EL (cell line): ENCODE measurements at places on chromosomes 1 and 21.

DNA sequence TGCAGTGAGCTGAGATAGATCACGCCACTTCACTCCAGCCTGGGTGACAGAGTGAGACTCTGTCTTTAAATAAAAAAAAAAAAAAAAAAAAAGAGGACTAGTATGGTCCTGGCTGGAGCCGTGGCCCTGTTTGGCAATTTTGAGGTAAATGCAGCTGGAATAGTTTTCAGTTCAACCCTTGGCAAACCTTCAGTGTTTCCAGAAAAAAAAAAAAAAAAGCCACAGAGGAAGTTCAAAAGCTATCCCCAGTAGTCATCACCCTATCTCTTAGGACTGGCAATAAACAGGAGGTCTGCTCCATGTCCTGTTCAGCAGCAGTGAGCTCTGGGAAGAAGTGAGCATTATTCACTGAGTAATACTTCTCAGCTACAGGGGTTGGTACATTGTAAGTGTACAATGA lies 56.8 kb upstream of the ERRFI1 start:
- peak; percentile 72 for DNase-seq

DNA sequence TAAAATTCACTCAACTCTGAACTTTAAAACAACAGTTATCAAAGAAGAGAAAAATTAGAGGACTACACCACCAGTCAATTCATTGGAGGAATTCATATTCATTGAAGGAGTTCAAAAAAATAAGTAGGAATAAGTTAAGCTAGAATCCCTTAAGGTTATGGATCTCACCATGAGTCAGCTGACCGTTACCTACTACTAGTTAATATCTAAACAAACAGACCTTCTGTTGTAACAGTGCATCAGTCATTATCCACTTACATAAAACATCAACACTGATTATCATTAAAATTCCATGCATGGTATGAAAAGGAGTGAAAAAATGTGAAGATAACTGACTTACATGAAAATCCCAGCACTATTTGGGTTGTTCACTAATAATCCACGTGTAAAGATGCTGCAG lies 44.9 kb downstream of the FOXJ3 start:
- DNase-seq, result peak; percentile 21

DNA sequence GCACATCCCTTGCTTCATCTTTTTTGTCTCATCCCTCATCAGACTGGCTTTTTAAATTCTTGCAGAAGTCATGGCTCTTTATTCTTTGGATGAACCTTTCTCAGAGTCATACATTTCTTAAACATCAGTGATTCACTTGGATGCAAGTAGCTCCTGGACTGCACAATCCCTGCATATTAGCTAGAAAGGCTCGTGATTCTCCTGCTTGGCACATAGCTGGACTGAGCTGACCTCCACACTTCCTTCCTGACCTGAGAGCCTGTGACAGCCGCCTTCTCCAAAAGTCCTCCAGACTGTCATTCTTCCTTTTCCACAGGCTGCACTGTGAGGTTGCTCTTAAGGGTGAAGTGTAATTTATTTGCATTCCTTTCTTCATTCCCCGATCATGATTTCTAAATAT lies 109.4 kb downstream of the RGL1 start:
- peak; percentile 28 for DNase-seq

- no peak for DNase-seq
Measured at GRCh38 chr1:108565512-108565911, 5.6 kb downstream of the EEIG2 start.

DNA sequence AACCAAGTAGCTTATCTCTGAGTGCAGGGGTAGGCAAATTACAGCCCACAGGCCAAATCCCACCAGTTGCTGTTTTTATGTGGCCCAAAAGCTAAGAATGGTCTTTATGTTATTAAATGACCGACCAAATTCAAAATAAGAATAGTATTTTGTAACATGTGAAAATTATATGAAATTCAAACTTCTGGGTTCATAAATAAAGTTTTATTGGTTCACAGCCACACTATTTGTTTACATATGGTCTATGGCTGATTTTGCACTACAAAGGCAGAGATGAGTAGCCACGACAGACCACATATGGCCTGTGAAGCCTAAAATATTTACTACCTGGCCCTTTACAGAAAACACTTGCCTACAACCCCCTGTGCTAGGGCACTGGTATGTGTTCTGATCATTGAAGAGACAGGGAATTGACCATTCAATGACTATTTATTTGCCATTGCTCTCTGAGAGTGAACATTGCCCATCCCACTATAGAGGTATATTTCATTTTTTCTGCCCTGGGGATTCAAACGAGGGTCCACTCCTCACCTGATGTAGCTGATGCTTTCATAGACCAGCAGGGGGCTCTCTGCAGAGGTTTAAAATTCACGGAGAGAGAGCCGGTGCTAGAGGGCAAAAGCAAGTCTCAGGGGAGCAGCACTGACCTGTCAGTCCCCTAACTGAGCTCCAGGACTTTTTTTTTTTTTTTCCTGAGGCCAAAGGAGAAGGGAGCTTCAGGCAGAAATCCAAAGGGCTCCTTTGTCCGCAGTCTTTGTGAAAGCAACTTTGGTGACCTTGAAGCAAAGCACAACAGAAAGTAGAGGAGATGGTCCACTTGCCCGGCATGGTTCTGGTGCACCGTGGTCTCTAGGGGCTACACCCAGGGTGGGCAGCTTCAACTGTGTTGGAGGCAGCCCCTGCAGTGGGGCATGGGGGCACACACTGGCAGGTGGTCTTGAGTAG lies 7.3 kb upstream of the GNL2 start:
- peak; percentile 34 for DNase-seq

DNA sequence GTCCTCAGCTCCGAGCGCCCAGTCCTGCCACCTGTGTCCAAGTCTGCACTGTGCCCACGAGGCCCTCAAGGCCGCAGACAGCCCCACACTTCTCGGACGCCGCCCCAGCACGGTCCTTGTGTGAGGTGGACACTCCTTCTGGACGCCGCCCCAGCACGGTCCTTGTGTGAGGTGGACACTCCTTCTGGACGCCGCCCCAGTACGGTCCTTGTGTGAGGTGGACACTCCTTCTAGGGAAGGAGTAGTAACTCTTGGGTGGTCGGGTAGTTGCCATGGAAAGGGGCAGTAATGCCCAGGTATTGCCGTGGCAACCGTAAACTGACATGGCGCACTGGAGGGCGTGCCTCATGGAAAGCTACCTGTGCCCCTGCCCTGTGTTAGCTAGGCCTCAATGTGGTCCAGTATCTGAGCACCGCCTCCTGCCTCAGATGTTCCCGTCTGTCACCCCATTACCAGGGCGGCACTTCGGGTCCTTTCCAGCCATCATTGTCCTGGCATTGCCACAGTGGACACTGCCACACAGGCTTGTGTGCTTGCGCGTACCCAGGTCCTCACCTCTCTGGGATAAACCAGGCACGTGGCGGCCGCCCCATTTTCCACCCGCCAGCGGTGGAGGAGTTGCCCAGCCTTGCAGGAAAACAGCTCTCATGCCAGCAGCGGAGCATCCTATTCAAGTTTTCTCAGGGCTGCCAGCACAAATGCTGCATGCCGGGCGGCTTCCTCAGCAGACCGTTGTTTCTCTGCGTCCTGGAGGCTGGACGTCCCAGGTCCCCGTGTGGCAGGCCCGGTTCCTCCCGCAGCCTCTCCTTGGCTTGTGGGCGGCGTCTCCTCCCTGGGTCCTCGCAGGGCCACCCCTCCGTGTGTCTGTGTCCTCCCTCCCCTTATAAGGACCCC lies 40.8 kb upstream of the POFUT2 start:
- DNase-seq, result no peak

- DNase-seq, result no peak
Measured at GRCh38 chr1:154759793-154760192, 110.3 kb downstream of the KCNN3 start.

DNA sequence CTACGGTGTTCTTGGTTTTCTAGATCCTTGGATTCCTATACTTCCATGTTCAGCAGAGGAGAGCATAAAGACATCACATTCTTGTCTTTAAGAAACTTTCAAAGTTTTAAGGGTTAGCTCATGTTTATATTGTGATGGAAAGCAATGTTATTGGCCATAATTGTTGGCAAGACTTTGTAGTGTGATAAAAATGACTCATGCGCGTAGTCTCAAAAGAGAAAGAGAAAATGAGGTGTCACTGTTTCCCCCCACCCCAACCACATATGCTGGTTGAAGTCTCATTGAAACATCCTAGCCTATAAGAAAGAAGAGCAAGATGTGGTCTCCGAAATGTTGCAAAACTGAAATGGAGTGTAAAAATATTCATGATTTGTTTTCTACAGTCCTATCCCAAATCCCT lies 348.8 kb downstream of the PTBP2 start:
- DNase-seq, result peak; percentile 41

DNA sequence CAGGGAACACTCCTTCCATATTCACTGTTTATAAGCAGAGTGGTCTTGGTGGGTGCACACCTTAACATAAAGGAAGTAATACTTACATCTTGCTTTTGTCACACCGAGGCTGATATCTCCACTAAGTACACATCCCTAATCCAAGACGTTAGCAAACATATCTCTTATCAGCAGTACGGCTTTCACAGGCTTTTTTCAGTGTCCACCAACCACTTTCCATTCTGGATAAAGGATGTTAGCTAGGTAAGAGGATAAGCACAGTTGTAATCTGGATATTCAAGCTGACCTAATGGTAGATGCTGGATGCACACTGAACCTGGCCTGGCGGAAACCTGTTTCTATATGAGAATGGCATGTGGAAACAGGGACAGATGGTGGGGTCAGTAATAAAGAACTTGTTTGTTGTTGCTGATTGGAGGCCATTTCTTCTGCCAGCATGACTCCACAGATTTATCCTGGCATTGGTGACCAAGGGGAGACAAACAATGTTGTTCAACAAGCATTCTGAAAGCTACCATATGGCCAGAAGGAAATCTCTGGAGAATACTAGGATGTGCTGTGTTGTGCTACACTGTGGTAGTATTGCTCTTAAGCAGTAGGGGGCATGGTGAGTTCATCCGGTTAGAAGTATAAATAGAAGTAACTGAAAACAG lies 416.4 kb downstream of the PTBP2 start:
- peak; percentile 72 for DNase-seq

GRCh38 chr1:101000131-101000873 lies 25.3 kb downstream of the DPH5 start:
- DNase-seq, result no peak

GRCh38 chr1:230057100-230057499 lies 9.9 kb upstream of the GALNT2 start:
- DNase-seq, result no peak

GRCh38 chr1:10643607-10644306 lies 152.7 kb downstream of the CASZ1 start:
- DNase-seq, result no peak

GRCh38 chr1:117642963-117643362 lies 37.1 kb downstream of the TENT5C start:
- no peak for DNase-seq

DNA sequence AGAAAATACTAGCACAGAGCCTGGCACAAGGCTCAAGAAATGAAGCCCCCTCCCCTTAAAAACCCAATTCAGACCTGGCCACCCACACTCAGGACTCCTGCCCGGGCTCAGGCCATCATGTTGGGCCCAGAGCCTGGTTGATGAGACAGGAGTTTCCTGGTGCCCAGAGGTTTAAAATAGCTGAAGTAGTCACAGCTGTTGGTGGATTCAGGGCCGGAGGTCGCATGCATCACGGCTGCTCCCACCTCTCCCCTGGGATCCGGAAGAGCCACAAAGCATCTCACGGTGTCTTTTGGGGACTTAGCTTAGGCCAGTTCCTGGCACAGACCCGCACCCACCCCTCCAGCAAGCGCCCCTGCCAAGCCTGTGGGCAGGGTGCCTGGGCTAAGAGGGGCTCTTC lies 2.6 kb upstream of the PADI2 start:
- DNase-seq, result no peak

GRCh38 chr1:227754958-227755357 lies 19.7 kb downstream of the SNAP47 start:
- no peak for DNase-seq

DNA sequence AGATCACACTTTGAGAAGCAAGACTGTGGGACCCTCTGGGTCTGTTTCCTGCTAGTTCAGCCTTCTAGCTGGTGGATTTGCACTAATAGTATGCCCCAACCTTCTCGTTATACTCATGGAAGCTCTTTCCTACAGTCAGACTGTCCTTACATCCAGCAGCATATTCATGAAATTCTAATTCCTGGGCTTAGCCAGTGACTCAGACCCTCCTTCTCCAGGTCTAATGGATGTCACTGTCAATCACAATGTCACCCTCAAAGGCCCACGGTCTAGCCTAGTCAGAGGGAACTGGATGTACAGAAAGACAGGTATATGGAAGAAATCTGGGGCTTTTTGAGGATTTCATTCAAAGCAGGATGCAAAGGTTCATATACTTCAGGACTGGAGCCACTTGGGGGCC lies 72.4 kb downstream of the KCNJ15 start:
- no peak for DNase-seq

DNA sequence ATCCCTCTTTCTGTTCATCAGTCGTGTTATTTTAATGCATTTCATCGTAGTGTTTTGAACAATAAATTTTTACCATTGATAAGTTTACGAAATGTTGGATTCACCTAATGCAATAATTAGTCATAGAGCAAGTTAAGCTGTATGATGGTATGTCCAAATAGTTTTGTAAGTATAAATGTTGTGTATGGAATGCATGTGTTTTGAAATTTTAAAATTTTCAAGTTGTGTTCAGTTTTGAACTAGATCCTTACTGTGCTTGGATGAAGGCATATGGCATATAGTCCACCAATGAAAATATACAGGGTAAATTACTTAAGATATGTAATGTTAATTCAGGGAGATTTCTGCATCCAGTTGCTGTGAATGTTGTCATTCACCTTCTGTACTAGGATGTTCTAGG lies 2.3 kb downstream of the ZMYM4 start:
- DNase-seq, result no peak

DNA sequence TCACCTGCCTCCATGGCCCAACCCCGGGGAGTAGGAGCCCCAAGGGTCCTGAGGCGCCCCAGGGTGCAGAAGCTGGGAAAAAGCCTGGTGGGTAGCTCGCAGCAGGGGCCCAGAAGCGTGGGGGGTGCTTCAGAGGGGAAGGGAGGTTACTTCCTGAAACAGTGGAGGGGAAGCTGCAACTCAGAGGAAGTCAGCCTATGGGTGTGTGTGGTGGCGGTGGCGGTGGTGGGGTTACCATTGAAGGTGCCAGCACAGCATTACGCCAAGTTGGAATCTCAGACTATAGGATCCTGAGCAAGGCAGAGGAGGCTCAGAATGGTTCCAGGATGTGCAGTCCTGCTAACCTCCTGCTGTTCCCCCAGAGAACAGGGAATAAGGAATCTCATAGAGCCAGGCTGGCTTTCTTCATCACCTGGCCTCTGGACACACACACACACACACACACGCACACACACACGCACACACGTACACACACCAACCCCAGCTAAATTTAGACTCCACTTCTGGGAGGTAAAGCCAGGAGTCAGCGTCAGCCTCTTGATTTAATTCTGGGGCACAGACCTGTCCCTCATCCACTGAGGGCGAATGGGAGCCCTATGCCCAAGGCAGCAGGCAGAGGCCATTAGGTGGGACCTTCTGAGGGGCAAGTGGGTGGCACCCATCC lies 1.3 kb downstream of the DENND4B start:
- DNase-seq, result peak; percentile 22

DNA sequence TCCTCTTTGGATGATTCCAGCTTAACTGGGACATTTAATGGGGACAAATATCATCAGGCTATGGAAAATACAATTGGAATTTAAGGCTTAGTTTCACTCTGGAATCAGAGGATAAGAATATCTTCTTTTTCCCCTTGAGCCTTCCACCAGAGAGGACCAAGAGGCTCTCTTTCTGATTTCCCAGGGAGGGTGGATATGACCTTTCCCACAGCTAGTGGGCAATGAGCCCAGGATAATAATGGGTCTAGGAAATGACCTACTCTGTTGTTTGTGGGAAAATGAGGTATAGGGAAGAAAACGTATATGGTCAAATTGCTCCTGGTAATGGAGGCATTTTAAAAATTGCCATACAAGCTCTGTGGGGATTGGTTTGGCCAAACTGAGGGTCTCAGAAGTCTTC lies 1.9 kb downstream of the OR6Y1 start:
- DNase-seq, result no peak

- no peak for DNase-seq
Measured at GRCh38 chr1:118118469-118118868, 66.6 kb downstream of the SPAG17 start.
